H4 (cell line): ENCODE measurements at places on chromosomes 7 and 10. TPM values are rescaled to one million over a fixed set of nuclear protein-coding genes. Genes with fewer than 3 reads are reported as not detected.

- DNase-seq = no peak
Measured at GRCh38 chr10:130454543-130455000, 318.4 kb downstream of the GLRX3 start.

DNA sequence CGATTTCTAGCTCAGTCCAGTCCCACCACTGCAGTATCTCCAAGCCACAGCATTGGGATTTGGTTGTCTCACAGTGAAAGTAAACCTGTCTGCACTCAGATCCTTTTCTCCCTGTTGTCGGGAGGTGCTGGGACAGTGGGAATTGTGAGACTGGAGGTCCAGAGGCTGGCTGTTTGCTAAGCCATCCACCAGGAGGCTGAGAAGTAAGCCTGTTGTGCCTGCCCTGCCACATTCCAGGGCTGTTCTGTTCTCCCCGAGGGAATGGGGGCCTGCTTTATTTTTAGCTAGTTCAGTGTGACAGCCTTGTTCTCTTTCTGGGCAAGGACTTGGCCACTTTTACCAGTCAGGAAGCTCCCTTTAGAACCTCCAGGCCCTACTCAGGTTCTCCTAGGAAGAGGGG, 54.9 kb downstream of the HK1 start:
- no peak for DNase-seq

DNA sequence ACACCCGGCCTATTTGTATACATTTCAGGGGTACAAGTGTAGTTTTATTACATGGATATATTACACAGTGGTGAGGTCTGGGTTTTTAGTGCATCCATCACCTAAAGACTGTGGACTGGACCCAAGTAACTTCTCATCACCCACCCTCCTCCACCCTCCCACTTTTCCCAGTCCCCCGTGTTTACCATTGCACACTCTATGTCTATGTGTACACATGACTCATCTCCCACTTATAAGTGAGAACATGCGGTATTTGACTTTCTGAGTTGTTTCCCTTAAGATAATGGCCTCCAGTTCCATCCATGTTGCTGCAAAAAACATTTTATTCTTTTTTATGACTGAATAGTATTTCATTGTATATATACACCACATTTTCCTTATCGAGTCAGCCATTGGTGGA, 98.9 kb upstream of the WAC start:
- no peak for DNase-seq

DNA sequence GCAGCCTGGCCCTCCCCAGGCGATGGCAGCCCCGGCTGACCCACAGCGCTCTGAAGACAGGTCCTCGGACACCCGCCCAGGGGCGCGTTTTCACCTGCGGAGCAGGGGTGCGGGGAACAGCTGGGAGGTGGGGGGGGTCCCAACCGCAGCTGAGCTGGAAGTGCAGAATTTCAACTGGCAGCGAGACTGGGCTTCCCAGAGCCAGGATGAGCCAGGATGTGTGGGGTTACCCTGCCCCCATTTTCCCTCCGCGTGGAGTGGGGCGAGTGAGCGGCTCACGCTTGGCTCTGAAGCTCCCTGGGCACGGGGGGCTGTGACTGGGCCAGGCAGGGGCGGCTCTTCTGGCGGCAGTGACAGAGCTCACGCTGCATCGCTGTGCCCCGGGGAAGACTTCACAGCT, 70.2 kb downstream of the DNAJB6 start:
- DNase-seq = no peak

- no peak for DNase-seq
Measured at GRCh38 chr7:73520673-73521635, 1.1 kb downstream of the BAZ1B start.

Gene GPR26
- not detected in 2 replicates for total RNA-seq

Gene SND1
- 153 and 157 TPM in 2 replicates for total RNA-seq
